ENCODE measurements at places on chromosomes 12 and 14.

DNA sequence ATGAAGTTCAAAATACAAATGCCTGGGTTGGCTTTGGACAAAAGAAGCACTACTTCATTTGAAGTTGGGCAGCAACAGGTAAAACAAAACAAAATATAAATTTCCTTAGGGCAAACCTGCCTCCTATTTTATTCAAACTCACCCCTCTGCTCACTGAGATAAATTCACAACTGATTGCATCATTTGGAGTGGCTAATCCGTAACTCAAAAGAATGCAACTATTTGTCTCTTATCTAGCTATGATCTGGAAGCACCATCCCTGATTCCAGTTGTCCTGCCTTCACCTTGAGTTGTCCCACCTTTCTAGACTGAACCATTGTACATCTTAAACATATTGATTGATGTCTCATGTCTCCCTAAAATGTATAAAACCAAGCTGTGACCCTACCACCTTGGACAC lies 145.0 kb downstream of the CCER1 start:
- no peak for DNase-seq

- no peak for DNase-seq
Measured at GRCh38 chr12:58367041-58367440, 425.7 kb downstream of the ATP23 start.

DNA sequence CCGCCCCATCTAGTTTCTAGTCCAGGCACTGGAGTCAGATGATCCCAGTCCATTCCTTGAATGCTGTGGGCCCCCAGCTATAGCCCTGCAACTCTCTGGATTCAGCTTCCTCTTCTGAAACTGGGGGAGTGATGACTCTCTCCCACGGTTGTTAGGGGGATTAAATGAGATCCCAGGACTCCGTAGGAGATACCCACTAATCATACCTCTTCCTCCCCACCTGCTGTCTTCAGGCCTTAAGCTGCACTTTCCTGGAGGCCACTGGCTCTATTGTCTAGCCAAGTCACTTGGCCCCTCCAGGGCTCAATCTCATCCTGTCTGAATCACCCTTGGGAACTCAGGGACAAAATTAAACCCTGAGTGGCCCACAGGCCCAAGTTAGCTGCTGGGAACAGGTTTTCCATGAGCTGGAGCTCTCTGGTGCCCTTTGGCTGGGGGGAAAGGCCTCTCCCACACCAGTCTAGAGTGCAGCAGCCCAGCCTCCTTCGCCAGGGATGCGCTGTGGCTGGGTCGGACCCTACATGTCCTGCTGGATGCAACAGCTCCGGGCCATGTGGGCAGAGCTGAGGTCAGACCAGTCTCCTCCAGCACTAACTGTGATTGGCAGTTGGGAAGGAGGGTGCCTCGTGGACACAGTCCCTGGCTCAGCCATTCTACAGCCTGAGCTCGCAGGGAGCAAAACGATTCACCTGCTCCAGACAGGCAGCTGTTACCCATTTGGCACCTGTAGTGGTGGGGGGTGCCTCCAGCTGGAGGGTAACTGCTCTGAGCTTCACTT lies 6.0 kb upstream of the ASB2 start:
- no peak for DNase-seq

DNA sequence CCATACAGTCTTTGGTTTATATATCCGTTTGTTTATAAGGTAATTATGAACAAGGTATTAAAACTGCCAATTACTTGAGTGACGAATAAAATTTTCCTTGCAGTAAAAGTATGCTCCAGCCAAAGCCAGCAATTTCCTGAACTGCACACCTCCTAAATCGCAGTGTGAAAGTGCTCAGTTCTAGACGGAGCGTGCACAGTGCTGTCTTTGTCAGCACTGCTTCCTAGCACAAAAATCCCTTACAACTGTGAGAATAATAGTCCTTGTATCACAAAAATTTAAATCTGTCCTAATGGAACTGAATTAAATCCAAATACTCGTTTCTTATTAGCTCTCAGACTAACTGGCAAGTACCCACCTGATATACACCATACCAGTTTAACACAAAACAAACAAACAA lies 26.3 kb downstream of the LRIG3 start:
- DNase-seq, result no peak

GRCh38 chr14:69443296-69443805 lies 41.2 kb upstream of the PLEKHD1 start:
- DNase-seq, result no peak

DNA sequence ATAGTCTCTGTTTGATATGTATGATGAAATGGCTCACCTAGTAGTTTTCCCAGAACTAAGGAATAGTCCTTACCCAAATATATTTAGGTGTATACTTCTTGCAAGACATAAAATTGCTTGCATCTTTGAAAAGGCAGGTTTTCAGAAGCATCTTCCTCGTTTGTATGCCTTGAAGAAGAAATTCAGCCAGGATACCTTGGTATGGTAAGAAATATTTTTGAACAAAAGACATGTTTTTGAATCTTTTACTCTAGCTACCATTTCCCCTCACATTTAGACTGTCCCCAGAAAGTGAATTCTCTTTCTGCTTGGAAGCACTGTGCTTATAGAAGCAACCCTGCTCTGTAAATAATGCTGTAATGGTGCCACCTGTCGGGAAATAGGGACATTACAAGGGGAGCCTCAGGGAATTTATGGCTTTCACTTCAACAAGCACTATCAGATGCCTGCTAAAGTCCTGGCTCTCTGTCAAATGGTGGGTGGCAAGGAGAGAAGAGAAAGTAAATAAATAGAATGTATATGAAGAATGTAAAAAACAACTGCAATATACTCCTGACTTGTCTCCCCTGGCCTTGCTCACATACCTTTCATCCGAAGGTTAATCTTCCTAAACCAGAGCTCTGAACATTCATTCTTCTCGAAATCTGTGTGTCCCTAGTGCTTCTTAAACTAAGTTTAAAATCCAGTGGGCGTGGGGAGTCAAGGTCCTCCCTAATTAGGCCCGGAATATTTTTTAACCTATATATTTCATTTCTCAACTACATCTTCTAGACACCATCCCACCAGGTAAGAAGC lies 6.1 kb downstream of the CCDC184 start:
- peak; percentile 89 for DNase-seq
